ENCODE measurements at places on chromosomes 12 and 14. TPM values are rescaled to one million over a fixed set of nuclear protein-coding genes. Genes with fewer than 3 reads are reported as not detected.

MIP gene
- not detected for total RNA-seq

LGR5 gene
- total RNA-seq, result under 0.01 TPM

CELA1 gene
- total RNA-seq, result not detected

PLA2G1B gene
- total RNA-seq, result not detected

RTL1 gene
- not detected for total RNA-seq
